Suppressor macrophage treated with lipopolysaccharide for 4 hours (primary cell): ENCODE measurements at places on chromosomes 2 and 18.

DNA sequence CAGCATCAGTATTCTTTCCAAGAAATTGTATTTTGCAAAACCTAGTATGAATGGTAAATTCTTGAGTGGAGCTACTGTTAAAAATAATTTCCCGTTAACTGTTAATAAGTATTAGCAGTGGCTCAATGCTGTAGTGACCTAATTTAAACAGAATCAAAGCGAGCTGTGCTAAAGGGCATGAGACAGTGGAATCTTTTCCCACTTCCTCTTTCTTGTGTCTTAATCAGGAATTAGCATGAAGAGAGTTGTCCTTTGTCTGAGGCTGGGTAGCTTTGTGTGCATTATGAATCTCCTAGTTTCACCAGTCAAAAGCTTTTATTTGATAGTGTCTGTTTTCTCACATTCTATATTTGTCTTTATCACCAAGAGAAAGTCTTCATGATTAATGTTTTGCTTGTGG is 298.8 kb upstream of the GCFC2 start:
- DNase-seq, result peak; percentile 0

DNA sequence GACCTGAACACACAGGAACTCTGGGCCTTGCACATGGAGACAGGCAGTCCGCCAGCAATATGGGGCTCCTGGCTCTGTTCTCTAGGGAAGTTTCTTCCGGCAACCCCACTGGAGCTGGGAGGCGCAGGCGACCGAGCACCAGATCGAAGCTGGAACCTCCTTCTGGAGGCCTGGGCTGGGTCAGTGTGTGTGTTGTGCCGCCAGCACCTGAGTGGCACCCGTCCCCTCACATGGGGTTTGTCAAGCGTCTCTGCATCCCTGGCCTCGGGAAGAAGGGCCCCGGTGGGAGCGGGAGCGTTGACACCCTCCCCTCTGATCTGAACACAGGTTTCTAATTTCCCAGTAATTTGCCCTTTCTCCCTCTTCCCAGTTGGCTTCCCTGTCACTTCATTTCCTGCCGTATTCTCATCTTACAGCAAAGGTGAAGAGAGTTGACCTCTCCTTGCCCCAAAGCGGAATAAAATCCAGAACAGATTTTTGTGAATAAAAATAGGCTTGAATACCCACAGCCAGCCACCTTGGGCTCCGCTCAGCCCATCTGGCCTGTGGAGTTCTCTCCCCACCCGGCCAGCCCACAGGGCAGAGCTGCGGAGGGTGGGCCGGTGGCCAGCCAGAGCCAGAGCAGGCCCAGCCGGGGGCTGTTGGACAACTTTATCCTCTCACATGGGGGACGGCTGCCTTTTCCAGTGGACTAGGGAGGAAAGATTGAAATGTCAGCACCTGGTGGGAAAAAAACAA is 85.9 kb downstream of the APOB start:
- no peak for DNase-seq

GRCh38 chr2:126372406-126372805 is 283.6 kb upstream of the GYPC start:
- no peak for DNase-seq

GRCh38 chr2:39487398-39488250 is 50.5 kb upstream of the MAP4K3 start:
- no peak for DNase-seq

- no peak for DNase-seq
These were observed 39.5 kb downstream of the MTERF4 start for GRCh38 chr2:241062389-241063092.

DNA sequence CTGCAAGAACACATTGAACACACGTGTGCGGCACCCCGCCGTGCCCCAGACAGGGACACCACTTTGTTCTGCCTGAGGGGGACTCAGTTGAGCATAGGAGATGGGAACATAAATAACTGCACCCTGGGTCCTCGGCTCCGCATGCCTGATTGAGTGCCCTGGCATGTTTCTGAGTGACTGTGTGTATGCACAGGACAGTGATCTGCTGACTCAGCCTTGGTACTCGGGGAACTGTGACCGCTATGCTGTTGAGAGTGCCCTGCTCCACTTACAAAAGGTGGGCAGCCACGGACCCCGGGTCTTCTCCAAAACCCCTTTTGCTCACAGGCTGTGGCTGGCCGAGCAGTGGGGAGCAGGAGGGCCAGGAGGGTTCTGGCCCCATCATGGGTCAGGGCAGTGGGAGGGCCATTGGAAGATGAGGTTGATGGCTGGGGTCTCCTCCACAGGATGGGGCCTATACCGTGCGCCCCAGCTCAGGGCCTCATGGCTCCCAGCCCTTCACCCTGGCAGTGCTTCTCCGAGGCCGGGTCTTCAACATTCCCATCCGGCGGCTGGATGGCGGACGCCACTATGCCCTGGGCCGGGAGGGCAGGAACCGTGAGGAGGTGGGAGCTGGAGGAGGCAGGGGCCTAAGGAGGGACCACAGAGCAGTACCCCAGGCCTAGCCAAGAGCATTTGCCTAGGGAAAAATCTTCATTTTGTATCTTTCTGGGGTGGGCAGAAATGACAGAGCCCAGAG is 16.9 kb downstream of the SH2D6 start:
- DNase-seq, result no peak

DNA sequence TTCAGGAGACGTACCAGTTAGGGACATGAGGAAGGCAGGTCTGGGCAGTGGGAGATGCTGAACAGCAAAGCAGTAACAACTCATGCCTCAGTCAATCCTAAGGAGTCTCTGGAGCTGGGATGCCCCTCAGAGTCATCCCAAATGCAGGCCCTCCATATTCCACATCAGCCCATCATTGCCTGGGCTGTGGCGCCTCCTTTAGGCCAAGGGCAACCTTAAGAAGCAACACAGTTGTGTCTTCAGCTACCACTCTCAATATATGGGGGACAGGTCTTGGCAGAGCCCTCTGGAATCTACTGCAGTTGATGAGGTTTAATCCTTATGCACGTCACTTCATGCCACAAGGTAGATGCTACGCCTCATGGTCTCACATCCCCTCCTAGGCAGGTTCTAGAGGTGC is 682.0 kb upstream of the RAB6C start:
- peak; percentile 0 for DNase-seq

DNA sequence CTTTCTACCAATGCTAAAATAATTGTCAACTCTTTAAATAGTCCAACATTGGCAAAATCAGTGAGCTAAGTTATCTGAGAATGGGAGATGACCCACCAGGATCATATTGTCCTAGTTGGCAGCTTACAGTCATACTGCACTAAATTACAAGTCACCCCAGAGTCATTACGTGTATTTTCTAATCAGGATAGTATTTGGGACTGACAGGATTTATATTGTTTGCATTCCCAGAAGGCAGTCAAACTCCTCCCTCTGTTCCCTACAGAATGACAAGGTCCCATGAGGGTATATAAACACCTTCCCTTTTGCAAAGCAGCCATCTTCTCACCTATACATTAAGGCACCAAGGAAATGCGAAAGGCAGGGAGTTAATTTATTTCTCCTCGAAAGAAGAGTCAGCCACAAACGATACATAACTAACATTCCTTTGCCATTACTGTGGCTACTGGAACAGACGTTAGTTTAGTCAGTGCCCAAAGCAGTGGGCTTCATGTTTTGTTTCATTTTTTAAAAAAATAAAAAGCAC is 125.3 kb downstream of the ANTXR1 start:
- DNase-seq, result no peak

GRCh38 chr18:27901424-27902226 is 275.3 kb downstream of the CDH2 start:
- no peak for DNase-seq

DNA sequence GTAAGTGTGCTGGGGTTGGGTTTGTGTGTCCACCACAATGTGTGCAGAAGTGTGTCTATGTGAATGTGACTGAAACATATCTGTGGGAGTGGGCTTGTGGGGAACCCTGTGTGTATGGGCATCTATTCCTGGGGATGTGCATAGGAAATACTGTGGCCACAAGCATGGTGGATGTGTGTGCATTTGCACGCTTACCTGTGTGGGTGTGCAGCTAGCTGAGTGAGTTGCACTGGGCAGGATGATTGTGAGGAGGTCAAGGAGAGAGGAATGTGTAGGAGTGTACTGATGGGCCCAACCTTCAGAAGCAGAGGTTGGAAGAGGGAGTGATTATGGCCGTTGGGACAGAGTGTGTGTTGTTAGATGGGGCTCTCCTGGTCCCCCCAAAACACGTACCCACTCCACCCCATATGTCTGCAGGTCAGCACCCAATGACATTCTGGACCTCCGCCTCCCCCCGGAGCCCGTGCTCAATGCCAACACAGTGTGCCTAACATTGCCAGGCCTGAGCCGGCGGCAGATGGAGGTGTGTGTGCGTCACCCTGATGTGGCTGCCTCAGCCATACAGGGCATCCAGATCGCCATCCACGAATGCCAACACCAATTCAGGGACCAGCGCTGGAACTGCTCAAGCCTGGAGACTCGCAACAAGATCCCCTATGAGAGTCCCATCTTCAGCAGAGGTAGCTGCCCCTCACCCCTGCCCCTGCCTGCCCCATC is 1.2 kb downstream of the WNT10A start:
- no peak for DNase-seq

DNA sequence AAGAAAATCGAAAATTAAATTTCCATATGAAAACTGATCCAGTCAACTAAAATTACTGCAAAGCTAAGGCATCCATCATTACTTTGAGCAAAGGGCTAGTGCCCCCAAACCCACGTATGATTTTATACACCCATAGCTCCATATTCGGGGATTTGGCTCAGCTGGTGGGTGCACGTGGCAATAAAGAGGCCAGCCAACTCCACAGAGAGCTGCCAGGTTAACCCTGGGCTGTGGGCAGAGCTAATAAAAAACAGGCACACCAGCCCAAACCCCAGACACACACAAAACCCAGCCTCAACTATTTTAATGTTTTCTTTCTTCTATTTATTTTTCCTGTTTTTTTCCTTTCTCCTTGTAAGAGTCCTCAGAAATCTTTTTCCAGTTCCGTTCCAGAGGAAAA is 151.3 kb upstream of the SOX11 start:
- DNase-seq, result no peak

DNA sequence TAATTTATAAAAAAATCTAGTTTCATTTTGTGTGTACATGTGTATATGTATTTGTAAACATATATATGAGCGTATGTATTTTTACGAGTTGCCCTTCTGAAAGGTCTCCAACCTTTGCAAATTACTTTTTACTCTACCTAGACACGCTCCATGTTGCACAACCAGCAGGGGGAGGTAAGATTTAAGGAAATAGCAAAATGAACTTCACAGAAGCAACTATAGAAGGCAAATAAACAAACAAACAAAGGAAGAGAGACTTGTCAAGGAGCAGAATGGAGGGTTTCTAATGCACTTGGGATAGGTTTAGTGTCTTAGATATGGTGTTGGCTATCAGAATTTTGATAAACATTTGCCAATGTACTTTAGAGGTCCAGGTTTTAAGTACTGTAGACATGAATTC is 820.5 kb upstream of the POU3F3 start:
- DNase-seq, result no peak

DNA sequence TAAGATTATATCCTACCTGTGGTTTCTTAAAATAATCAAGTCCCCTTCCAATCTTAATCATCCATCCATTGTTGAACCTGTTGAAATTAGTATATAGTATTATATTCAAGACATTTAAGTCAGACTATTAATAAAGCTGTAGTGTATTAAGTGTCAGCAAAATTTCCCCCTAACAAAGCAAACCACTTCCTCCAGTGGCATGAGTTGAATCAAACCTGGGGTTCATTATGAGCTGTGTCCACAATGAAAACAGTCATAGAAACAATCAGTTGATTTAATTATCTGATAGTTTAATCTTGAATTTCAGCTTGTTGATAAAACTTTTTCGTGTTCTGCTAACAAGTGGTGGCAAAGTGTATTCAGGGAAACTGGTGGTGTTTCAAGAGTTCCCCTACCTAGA is 11.3 kb downstream of the MITD1 start:
- no peak for DNase-seq

- no peak for DNase-seq
These were observed 873.8 kb downstream of the SUCLG1 start for GRCh38 chr2:83585250-83585649.

- peak; percentile 2 for DNase-seq
These were observed 18.2 kb downstream of the WDR35 start for GRCh38 chr2:19971691-19972090.

GRCh38 chr2:237651761-237652160 is 24.4 kb downstream of the LRRFIP1 start:
- DNase-seq, result no peak

- no peak for DNase-seq
These were observed 27.7 kb downstream of the METTL8 start for GRCh38 chr2:171406044-171406443.

- no peak for DNase-seq
These were observed 116.7 kb downstream of the TWIST2 start for GRCh38 chr2:238964544-238965067.

- no peak for DNase-seq
These were observed 15.0 kb downstream of the CCDC74A start for GRCh38 chr2:131542438-131543384.

DNA sequence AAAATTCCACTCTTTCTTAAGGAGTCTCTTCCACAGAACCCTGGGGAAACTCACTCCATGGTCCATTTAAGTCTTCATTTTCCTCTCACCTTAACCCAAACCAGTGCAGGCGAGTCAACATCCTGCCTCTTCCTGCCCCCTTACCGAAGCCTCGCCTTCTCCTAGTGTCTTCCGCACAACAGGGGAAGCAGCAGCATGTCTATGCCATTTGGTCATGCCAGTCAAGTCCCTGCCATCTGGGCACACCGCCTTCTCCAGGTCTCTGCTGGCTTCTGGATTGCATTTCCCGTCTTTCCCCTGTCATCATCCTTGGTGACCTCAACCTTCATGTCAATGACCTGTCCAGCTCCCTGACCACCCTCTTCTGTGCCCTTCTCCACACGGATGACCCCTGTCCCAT is 77.3 kb upstream of the FZD7 start:
- no peak for DNase-seq

DNA sequence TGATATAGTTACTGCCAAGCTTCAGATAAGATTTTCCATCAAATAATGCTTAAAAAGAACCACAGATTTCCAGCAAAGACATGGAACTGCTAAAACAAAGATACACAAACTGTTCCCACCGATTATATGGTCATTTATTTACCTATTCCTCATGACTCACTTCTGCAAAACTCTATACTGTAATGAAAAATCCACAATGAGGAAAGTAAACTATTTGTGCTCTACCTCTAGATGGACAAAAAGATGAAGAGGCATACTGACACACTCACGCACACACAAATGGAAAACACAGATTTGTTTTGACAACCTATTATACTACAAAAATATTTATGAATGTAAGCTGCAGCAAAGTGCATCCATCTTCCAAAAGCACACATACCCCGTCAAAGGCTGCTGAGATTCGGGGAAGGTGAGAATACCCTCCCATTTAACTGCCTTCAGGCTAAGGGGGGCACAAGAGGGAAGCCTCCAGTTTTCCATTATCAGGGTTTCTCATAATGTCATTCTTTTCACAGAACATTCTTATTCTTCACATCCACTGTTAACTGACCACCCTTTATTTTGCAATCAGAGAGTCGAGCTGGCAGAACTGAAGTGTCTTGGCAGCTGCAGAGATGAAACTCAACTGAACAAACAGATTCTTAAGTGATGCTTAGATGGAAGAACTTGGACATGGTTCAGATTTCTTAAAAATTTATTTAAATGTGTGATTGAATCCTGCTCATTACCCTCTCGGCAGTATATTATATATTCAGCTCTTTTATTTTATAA is 115.9 kb upstream of the TANK start:
- no peak for DNase-seq
